ENCODE measurements at places on chromosomes 5 and 9.

- DNase-seq = no peak
Measured at GRCh38 chr9:557601-558201, 283.8 kb upstream of the DMRT1 start.

DNA sequence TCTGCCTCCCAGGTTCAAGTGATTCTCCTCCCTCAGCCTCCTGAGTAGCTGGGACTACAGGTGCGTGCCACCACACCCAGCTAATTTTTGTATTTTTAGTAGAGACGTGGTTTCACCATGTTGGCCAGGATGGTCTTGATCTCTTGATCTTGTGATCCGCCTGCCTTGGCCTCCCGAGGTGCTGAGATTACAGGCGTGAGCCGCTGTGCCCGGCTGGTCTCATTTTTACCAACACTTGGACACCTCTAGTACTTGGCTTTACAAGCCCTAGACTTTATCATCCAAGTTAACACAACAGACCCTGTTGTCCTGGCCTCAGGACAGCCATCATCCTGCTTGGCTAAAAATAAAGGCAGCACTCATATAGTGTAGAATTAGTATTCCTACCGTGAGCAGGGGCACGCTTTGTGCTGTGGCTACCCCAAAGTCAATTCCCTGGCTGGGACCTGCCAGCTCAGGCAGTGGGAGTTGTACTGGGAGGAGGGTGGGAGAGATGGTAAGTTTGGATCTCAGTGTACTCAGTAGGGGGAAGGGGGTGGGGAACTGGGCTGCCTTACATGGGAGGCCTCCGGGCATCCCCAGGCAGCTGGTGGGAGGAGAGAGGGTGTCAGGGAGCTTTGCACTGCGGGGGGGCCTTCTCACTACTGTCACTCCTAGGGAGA lies 6.6 kb downstream of the PDZD2 start:
- no peak for DNase-seq

- no peak for DNase-seq
Measured at GRCh38 chr5:172583931-172584511, 57.0 kb upstream of the NEURL1B start.

DNA sequence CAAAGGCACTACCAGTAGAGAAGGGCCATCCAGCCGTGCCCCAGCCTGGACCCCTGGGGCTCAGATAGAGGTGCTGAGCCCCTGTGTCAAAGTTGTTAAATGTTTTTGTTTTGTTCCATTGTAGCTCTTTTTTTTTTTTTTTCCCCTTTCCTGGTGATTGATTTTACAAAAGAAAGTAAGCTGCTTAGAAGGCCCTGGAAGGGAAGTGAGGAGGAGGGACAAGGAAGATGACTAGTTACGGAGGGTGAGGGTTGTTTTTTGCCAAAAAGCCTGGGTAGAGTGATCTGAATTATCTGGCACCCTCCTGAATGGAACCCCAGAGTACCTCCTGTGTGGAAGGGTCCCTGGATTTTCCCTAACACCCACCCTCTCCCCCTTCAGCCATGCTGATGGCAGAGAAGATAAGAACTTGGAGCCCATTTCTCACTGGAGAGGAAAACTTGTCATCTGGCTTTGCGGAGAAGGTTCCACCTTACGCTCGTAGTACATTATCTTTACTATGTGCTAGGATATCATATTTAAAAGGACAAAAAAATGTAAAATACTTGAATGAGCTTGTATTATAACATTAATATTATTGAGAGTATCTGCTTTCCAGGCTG lies 33.4 kb downstream of the FAXDC2 start:
- DNase-seq = no peak

GRCh38 chr9:106102821-106103220 lies 408.5 kb downstream of the TMEM38B start:
- no peak for DNase-seq

GRCh38 chr9:107394264-107394663 lies 95.3 kb downstream of the KLF4 start:
- no peak for DNase-seq

DNA sequence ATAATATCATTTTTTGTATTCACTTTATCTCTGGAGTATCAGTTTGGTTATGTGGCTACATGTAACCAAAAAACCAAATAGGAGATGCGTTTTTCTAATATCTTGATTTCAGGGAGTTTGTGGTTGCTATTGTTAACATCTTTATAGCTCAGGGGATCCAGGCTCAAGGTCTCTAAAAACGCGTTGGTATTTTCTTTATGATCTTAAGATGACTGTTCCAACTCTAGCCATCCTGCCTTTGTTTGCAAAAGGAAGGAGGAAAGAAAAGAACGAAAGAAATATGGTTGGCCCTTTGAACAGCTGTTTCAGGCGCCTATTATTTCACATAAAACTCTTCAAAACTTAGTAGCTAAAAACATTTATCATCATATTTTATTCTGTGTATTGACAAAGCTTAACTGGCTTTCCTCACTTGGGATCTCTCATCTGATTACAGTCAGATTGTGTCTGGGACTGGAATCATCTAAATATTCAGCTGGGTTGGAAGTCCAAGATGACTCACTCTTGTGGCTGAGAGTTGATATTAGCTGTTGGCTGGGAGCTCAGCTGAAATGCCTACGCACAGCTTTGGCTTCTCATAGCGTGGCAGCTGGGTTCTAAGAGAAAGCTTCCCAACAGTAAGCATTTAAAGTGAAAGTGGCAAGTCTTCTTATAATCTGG lies 60.1 kb downstream of the FAM174A start:
- no peak for DNase-seq

DNA sequence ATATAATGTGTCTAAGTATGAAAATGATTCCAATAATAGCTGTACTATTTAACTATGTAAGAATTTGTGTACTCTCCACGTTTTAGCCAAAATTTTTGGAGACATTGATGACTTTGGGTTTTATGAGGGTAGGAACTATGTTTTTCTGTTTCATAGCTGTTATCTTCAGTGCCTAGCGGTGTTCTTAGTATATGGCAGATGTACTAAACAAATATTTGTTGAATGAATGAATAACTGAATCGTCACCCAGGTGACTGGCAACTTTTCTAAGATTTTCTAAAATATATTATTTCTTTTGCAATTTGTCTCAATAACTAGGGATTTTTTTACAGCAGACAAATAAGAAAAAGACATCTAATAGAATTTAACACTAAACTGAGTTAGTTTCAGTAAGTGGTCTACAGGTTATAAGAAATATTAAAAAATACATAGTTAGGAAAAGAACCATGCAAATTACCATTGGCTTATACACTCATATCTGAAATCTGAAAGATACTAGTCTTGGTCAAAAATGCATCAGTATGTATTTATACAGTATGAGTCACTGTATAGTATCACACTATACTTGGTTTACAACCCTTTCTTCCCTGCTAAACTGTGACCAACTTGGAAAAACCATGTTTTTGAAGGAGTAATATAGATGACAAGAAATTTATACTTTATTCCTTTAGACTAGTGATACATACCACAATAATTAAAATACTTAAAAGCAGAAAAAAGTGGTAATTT lies 10.5 kb upstream of the ERCC6L2 start:
- no peak for DNase-seq

DNA sequence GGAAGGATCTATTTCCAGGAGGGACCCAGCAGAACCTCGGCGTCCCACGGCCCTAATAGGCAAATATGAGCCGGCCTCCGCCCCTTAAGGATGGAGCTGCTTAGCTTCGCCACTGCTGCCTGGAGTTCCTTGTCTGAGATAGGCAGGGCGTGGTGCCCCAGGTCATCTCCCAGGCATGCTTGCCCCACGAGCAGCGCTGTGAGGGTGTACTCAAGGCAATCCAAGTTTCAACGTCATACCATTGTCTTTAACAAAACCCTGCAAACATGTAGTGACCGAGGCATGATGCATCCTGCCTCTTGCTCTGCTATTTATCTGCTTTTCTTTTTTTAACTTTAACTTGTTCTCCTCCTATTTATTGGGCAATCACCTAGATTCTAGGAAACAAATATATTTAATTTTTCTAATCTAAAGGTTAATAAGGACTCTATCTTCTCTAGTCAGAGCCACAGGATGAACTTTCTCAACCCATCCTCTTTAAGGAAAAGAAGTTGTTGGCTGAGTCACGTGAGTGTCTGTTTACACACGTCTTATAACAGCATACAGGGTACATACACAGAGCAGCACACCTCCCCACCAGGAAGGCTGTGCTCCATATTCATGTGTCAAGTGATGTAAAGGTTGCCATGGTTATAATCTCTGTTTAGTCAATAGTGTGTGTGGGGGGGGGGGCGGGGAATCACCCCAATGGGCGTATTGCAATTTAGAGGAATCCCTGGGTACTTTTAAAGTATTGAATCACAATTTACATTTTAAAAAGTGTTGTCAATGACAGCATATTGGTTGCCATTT lies 27.3 kb upstream of the ZSWIM6 start:
- DNase-seq = no peak

- no peak for DNase-seq
Measured at GRCh38 chr5:42390115-42390514, 33.1 kb upstream of the GHR start.

DNA sequence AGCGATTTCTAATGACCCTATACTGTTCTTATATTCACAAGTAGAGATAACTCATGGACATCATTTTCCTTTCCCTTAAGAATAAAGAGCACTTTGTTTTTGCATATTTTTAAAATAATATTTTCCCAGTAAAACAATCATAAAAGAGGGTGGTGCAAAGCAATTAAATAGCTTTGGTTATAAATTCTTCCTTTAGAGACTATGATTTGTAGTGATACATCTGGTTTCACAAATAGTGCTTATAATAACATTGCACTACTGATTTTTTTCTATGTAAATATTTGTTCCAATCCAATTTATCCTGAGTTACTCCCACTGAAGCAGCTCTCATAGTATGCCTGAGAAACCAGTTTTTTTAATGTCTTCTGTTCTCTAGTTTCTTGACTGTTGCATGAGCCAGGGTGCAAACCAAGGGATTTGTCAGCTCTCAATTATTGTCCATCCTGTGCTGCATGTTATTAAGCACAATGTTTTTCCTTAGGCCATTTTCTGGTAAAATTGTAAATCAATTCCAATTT lies 74.7 kb downstream of the LURAP1L start:
- no peak for DNase-seq

DNA sequence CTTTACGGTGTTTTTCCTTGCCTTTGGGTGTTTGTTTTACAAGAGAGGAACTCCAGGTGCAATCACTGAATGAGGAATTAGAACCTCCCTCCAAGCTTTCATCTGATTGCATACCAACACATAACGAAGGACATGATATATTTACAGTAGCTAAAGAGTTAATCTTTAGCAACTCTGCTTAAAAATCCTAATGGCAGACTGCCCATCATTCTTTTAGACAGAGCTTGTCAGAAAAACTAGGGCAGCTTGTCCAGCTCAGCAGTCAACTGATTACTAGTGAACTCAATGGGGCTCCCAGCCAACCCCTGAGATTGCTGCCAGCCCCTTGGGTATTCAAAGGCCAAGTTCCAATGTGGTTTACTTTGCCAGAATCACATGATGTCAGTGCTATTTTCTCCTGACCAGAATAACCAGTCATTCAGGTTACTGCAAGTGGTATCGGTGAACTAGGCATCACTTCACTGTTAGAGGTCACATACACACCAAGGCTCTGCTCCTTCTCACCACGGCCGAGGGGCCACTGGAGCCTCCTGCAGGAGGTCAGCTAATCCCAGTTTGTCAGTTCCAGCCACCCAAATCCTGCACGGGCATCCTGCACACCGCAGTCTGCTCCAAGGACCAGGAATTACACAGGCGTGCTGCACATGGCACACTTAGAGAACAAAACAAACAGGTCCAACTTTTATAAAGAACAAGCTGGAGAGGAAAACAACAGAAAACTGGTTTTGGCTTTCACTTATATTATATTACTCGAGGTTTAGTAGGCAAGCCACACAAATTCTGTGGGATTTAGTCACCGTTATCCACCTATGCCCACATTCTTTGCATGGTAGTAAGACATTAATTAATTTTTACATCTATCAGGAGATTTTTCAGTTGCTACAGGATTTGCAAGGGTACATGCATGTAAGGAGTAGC lies 62.5 kb downstream of the NFIB start:
- peak; percentile 41 for DNase-seq

DNA sequence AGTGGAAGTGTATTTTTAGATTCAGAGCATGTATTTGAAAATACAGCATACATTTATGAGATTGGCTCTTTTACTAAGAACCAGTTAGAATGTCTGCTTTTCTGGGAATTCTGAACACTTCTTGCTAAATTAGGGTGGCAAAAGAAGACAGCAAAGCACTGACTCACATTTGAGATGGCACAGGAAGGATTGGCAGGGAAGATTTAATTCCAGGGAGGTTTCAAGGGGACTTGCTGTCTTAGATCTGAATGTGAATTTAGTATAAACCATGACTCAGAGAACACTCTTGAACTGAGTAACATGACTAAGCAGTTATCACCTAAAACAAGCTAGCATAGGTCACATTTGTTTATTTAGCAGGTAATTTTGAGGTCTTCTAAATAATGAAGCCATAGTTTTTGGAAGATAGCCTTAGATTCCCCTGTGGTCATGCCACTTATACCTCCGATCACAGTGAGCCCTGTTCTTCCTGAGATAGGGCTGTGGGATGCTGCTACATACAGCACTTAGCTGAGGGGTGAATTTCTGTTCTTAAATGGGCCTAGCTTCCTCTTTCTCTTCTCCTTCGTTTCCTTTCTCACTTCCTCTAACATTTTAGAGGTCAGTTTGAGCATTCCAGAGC lies 173.8 kb downstream of the PCSK1 start:
- DNase-seq = no peak

GRCh38 chr9:88536951-88537760 lies 2.2 kb downstream of the NXNL2 start:
- no peak for DNase-seq

DNA sequence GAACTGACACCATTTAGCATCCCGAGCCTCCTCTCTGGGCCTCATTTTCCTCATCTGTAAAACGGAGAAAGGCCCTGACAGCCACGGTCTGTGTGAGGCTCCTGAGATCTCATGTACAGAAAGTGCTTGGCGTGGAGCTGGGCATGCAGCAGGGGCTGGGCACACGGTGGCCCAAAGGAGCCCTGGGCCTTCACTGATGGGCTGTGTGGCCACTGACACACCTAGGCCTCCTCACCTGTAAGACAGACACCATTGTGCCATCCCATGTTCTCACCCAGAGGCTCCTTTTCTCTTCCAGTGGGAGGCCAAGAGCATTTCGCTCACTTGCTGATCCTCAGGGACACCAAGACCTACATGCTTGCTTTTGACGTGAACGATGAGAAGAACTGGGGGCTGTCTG lies 1.6 kb downstream of the ORM1 start:
- no peak for DNase-seq

DNA sequence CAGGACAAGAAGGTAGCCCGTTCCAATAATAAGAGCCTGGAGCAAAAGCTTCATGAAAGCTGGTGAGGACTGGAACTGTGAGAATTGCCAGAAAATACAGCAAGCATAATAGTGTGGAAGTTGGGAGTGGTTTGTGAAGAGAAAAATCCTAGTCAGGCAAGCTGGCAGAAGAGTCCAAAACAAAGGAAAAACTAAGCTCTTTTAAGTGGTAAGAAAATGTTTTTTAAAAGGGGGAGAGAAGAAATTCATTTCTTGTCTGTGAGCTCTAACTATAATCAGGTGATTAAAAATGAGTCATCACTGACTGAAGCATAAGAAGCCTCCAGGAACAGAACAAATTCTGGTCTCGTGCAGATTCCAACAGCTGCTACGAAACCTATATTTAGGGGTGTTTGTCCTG lies 102.6 kb downstream of the CAAP1 start:
- no peak for DNase-seq

GRCh38 chr9:136007276-136007933 lies 46.2 kb upstream of the UBAC1 start:
- DNase-seq = no peak
